ENCODE measurements at places on chromosomes 13 and 19.

DNA sequence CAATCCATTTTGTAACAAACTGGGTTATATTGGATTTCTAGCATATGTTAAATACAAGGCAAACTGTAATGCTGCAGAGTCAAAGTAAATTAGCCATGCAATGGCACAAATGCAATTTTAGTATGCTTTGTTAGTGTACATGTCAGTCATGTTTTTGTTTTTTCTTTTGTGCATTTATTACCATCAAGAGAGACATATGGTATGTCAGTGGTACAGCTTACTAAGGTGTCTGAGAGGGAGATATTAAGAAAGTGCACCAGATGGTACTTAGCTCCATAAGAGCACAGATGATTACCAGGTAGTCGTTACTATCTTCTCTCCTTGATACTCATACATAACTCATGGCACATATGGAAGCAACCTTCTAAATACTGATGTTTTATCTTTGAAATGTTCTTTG, 550.3 kb downstream of the GPC5 start:
- no peak for DNase-seq

- DNase-seq, result peak; percentile 33
These were observed 460.0 kb downstream of the RFC3 start for GRCh38 chr13:34277936-34278335.

DNA sequence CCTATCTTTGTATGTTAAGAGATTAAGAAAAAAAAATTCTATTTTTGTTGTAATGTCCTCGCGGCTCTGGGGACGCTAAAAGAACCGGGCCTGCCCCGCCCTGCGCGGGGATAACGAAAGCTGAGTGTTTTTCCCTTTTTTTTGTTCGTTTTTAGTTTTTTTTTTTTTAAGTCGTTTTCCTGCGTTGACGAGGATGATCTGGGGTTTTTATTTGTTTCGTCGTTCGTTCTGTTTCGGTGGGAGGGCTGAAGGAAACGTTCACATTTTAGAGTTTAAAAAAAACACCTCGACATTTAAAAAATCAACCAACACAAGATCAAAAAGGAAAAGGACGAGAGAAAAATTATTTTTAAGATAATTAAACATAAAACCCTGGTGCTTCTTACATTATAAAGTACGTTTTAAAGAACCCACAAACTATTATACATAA, 5.6 kb downstream of the LYL1 start:
- DNase-seq, result no peak

GRCh38 chr13:23381866-23382265, 51.6 kb downstream of the SACS start:
- no peak for DNase-seq

- no peak for DNase-seq
These were observed 48.4 kb upstream of the UFM1 start for GRCh38 chr13:38301236-38301635.

DNA sequence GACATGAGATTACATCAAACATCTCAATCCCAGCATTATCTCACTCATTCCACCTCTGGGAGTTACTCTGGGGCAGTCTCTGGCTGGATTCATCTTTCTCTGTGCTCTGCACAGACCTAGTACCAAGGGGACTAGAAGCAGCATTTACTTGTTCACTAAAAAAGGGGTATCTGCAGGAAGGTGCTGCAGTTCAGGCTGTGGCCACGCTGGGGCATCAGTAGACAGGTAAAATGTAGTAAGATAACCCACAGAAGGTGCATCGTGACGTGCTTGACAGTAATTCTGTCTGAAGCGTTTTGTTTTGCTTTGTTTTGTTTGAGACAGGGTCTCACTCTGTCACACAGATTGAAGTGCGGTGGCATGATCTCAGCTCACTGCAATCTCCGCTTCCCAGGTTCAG, 29.3 kb downstream of the ZNF564 start:
- DNase-seq, result no peak

- no peak for DNase-seq
These were observed 205.4 kb downstream of the ZNF536 start for GRCh38 chr19:30577551-30578105.

DNA sequence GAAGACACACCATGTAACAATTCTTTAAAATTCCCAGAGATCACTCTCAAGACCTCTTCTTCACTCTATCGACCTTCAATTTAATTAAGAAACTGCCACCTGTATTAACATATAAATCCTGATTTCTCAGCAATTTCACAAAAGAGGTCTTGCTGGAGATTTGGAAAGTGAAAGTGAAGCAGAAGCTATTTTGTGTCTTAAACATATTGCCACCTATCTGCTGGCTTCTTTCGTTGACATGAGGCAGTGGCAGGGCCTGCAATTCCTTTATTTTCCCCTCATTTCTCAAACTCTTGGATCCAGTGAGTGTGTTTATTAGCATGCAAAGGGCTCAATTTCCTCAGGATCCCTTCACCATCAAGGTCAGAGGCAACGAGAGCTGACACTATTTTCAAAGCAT, 780.2 kb upstream of the SLITRK1 start:
- DNase-seq, result no peak

- no peak for DNase-seq
These were observed 143.9 kb downstream of the KATNAL1 start for GRCh38 chr13:30163441-30163840.

GRCh38 chr13:64579331-64579730, 2650.8 kb downstream of the PCDH9 start:
- no peak for DNase-seq

DNA sequence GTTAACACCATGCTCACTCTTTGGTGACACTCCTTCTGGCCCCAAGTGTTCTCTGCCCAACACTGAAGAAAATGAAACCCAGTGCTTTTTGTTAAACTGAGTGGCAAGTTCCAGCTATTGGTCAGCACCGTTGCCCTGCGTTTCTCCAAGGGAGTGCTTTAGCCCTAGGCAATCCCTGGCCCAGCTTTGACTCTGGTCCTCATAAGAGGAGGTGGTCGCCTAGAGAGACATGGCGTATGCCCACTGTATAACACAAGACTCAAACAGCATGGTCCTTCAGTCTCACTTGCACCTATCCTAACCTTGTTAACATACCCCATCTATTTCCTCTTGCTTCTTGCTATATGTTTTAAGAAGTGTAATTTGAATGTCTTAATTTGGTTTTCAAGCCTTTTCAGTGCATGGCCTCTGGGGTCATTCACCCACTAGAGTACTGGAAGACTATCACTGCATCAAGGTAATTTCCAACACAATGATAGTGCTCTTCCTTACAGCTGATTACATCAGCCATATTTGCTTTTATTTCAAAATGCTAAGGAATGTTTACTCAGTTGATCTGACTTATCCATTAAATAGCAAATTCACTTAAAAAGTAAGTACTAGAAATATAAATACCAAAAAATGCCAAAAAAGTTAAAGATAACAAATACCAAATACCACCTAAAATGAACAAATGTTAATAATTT, 190.5 kb upstream of the SOX21 start:
- DNase-seq, result no peak

- no peak for DNase-seq
These were observed 12.3 kb downstream of the ZNF507 start for GRCh38 chr19:32357720-32358119.

- no peak for DNase-seq
These were observed 612.7 kb downstream of the SLITRK6 start for GRCh38 chr13:85186356-85187045.

- DNase-seq, result no peak
These were observed 45.2 kb downstream of the SOX21 start for GRCh38 chr13:94667190-94667589.

- peak; percentile 26 for DNase-seq
These were observed 2.7 kb upstream of the ZFP82 start for GRCh38 chr19:36420961-36421748.

GRCh38 chr19:32997716-32998355, 25.8 kb downstream of the FAAP24 start:
- no peak for DNase-seq

- no peak for DNase-seq
These were observed 58.5 kb upstream of the GPR12 start for GRCh38 chr13:26819046-26819445.

DNA sequence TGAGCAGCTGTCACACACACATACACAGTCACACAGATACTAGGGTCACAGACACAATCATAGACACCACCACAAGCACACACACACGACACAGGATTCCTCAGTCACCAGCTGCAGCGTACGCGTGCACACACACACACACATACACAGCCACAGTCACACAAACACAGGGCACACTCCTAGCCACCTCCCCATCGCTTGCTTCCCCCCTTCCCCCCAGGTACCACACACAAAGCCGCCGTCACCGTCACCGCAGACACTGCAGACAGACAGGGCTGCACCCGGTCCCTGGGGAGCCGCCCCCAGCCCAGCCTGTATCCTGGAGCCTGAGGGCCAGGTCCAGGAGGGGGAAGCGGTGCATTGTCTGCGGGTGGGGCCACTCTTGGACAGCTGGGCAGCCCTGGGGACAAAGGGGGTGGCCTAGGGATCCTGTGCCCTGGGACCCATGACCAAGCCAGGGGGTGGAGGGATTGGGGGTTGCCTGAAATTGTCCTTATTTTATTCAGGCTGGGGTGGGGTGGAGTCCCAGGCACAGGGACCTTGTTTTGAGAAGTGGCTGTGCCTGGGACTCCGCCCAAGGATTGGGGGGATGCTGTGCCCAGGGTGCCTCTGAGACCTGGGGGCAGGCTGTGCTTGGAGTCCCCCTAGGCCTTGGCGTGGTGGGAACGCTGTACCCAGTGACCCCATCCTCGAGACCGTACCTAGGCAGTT, 957 bp downstream of the NUMBL start:
- no peak for DNase-seq

DNA sequence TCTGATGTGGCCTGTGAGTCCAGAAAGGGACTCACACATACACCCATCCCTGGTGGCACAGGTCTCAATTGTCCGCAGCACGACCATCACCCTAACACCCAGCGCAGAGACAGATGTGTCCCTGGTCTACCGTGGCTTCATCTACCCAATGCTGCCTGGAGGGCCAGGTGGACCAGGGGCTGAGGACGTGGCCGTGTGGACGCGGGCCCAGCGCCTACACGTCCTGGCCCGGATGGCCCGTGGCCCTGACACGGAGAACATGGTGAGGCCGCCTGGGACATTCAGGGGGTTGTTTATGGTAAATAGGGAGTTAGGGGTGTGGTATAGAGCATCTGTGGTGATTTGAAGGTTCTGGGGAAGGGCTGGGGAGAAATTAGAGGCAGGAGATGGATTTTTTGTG, 22.8 kb downstream of the MEGF8 start:
- no peak for DNase-seq

GRCh38 chr19:12921047-12921446, 2.0 kb upstream of the SYCE2 start:
- DNase-seq, result no peak

DNA sequence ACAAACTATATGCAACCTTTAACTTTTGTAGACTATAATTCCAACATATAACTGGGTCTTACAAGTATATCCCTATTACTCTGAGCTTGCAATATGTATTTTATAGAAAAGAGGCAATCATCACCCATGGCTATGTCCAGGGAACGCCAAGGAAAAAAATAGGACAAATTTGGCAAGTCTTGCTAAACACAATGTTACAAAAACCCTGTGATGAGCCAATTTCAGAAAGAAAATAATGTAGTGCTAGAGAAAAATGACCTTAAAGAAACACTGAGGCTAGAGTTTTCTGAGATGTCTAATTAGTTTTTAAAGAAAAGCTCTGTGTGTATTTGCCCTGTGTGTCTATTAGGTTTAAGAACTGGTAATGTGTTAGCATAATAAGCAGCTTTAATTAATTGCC, 68.0 kb upstream of the FREM2 start:
- DNase-seq, result no peak

DNA sequence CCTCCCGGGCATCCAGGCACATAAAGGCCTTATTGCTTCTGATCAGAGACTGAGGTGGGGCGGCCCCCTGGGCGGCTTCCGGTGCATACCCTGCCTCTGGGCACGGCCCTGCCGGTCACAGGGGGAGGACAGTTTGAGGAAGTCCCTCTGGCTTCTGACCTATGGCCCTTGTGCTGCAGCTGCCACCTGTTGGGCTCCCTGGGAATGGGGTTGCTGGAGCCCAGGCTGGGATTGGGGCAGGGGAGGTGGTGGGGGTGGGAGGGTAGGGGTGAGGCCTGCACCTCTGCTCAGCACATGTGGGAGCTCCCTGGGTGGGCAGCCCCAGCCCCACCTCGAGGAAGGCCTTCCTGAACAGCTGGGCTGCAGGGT, 10.7 kb downstream of the ANO8 start:
- DNase-seq, result no peak

- DNase-seq, result no peak
These were observed 2.1 kb upstream of the PCDH8 start for GRCh38 chr13:52850396-52851136.

DNA sequence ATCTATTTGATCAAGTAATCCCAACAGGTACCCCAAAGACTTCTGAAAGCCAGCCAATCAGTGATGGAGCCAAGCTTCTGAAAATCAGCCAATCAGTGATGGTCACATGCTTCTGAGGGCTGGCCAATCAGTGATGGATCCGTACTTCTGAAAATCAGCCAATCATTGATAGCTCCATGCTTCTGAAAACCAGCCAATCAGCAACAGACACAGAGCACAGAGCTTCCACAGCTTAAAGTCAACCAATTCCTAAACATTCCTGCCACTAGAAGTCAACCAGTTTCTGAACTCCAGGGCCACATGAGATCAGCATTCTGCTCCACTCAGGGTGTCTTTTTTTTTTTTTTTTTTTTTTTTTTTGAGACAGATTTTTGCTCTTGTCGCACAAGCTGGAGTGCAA, 8.2 kb upstream of the HSD17B14 start:
- no peak for DNase-seq

GRCh38 chr13:113526466-113527220, 36.1 kb upstream of the DCUN1D2 start:
- no peak for DNase-seq

- no peak for DNase-seq
These were observed 893.1 kb upstream of the SLITRK6 start for GRCh38 chr13:86692291-86692690.

DNA sequence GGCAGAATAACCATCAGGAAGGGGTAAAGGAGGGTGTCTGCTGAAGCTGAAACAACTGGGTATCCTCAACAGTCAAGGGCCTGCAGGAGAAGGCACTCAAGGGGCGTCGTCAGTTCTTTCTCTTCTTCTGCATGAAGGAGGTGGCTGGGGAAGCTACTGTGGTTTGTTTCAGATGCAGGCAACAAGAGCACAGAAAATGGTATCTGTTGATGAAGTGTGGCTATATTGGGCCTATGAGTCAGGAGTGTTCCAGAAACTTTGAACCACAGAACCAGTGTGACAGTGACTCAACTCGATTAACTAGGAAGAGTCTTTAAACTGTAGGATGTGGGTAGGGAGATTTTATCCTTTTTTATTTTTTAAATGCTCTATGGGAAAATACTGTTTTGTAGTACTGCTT, 686.3 kb downstream of the FGF9 start:
- DNase-seq, result no peak

GRCh38 chr19:6047256-6047655, 63.0 kb downstream of the RFX2 start:
- DNase-seq, result no peak

- no peak for DNase-seq
These were observed 396.9 kb downstream of the KCNRG start for GRCh38 chr13:50412046-50412617.

- no peak for DNase-seq
These were observed 149.0 kb downstream of the SLITRK1 start for GRCh38 chr13:83733293-83733692.
